ENCODE measurements at places on chromosomes 7 and 10.
A peak's percentile ranks its signal among the peaks of the same experiment; 100 is the strongest.

DNA sequence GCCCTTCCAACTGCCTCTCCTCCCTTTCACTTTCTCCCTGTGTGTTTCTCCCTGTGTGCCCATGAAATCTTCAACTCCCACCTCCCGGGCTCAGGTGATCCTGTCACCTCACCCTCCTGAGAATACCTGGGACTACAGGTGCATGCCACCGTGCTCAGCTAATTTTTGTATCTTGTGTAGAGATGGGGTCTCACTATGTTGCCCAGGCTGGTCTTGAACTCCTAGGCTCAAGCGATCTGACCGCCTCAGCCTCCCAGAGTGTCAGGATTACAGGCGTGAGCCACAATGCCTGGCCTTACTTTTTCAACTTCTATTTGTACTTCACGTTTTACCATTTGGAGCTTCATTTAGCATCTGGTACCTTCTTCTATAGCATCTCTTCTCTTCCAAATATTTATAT, 24.9 kb downstream of the ST8SIA6 start:
- H3K4me3 ChIP-seq: no peak overlapping the region
- H3K27ac ChIP-seq: no peak overlapping the region
- DNase-seq: no peak

DNA sequence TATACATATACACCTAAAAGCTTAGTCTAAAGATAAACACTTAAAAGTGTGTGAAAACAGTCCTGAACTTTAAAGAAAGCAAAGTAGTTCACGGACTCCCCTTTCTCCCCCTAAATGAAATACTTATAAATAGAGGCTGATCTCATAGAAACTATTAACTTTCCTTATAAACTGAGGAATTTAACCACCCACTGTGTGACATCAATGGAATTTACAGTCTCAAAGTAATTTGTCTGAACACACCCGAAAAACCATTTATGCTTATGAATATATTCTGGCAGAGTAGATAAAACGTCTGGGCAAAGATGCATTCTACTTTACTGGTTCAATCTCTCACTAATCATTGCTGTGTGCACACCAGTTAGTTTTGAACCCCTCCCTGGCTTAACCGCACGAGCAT, 181.8 kb upstream of the DGKB start:
- H3K27ac ChIP-seq: no peak overlapping the region
- H3K27me3 ChIP-seq: no peaks in the 10 kb centered on the region
- no peaks in the 10 kb centered on the region for H3K4me1 ChIP-seq
- H3K36me3 ChIP-seq: no peaks in the 10 kb centered on the region
- no peak overlapping the region for H3K4me3 ChIP-seq
- no peak for DNase-seq

DNA sequence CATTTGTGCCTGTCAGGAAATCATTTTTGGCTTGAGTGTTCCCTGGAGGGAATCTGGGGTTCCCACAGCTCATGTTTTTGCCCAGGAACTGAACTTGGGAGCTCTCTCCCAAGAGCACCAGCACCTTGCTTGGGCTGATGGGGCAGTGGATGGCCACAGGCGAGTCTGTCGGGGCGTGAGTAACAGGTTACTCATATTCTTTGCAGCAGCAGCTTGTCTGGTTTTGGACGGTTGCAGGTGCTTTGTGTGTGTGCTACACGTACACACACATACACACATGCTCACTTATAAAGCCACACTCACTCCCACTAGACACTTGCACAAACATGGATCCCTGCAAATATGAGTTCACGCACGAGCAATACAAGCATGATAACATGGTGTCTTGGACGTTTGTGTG, 2.9 kb upstream of the PALD1 start:
- no peaks in the 10 kb centered on the region for H3K36me3 ChIP-seq
- H3K27me3 ChIP-seq: peaks cover 62% of the 10 kb centered on the region
- no peaks in the 10 kb centered on the region for H3K4me1 ChIP-seq
- DNase-seq: no peak

DNA sequence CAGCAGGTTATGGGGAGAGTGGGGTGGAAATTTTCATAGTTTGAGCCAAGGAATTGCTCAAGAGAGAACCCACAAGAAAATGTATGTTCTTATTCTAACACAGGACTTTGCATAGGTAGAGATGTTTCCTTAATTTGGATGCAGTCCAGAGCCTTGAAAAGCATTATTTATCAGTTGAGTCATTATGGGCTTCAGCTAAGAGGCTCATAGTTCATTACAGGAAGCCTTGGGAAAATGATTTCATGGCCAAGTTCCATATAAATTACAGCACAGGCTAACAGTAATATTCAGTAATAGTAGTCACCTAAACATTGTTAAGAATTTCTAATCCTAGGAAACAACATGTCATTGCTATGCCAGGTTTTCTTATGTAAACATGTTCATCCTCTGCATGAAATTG, 131.1 kb upstream of the PTPRZ1 start:
- H3K36me3 ChIP-seq: no peaks in the 10 kb centered on the region
- no peak for DNase-seq
- H3K4me1 ChIP-seq: peaks cover 3% of the 10 kb centered on the region
- H3K27me3 ChIP-seq: no peaks in the 10 kb centered on the region

DNA sequence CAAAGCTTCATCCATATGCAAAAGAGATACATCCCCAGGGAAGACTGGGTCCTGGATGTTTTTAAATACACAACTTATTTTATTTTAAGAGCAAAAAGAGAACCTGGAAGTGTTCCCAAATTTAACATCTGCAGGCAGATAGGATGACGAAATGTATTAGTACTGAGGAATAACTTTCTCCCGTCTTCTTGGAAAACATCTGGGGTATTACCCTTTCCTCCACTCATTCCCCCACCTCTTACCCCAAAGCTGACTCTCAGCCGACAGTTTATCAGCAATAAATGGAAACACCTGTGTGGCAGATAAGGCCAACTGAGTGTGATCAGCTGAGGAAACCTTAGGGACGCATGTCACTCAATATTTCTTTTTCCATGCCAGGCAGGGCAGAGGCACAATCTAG, 435.6 kb upstream of the NPVF start:
- H3K27ac ChIP-seq: no peak overlapping the region
- H3K4me3 ChIP-seq: no peak overlapping the region
- H3K27me3 ChIP-seq: no peaks in the 10 kb centered on the region
- no peaks in the 10 kb centered on the region for H3K36me3 ChIP-seq
- H3K4me1 ChIP-seq: peaks cover 22% of the 10 kb centered on the region

- H3K36me3 ChIP-seq: no peaks in the 10 kb centered on the region
- peaks cover 2% of the 10 kb centered on the region for H3K27me3 ChIP-seq
- H3K4me3 ChIP-seq: no peak overlapping the region
- DNase-seq: no peak
- H3K27ac ChIP-seq: peak overlapping the region; percentile 41
- peaks cover 16% of the 10 kb centered on the region for H3K4me1 ChIP-seq
These were observed 3.6 kb upstream of the STAM start for GRCh38 chr10:17640331-17640816.

GRCh38 chr10:4941540-4942330, 21.5 kb upstream of the AKR1C1 start:
- no peak for DNase-seq
- peaks cover 20% of the 10 kb centered on the region for H3K4me1 ChIP-seq
- H3K27me3 ChIP-seq: no peaks in the 10 kb centered on the region

GRCh38 chr10:5944389-5945189, 32.8 kb downstream of the IL15RA start:
- no peak overlapping the region for H3K4me3 ChIP-seq
- no peaks in the 10 kb centered on the region for H3K36me3 ChIP-seq
- peaks cover 5% of the 10 kb centered on the region for H3K4me1 ChIP-seq

DNA sequence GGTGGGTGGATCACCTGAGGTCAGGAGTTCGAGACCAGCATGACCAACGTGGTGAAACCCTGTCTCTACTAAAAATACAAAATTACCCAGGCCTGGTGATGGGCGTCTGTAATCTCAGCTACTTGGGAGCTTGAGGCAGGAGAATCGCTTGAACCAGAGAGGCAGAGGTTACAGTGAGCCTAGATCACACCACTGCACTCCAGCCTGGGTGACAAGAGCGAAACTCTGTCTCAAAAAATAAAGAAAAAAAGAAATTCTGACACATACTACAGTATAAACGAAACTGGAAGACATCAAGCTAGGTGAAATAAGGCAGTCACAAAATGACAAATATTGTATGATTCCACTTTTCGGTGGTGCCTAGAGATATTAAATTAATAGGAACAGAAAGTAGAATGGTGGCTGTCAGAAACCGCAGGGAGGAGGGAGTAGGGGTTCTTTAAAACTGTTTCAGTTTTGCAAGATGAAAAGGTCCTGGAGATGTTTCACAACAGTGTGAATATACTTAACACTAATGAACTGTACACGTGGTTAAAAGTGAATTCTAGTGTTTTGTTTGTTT, 23.2 kb downstream of the PILRA start:
- DNase-seq: no peak
- peaks cover 2% of the 10 kb centered on the region for H3K4me1 ChIP-seq
- no peak overlapping the region for H3K27ac ChIP-seq
- H3K4me3 ChIP-seq: no peak overlapping the region

DNA sequence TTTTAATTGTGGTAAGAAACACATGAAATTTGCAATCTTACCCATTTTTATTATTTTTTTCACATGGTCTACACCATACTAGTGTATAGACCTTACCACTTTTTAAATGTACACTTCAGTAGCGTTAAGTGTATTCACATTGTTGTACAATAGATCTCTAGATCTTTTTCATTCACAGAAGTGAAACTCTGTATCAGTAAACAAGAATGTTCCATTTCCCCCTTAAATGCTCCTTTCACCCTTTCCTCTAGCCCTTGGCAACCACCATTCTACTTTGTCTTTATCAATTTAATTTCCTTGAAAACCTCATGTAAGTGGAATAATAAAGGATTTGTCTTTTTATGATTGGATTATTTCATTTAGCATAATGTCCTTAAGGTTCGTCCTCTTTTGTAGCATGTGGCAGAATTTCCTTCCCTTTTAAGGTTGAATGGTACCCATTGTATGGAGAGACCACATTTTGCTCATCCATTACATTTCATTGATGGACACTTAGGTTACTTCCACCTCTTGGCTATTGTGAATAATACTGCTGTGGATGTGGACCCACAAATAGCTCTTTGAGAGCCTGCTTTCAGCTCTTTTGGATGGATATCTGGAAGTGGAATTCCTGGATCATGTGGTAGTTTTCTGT, 45.7 kb downstream of the SNX10 start:
- no peak overlapping the region for H3K4me3 ChIP-seq
- H3K27me3 ChIP-seq: no peaks in the 10 kb centered on the region
- no peaks in the 10 kb centered on the region for H3K4me1 ChIP-seq
- no peaks in the 10 kb centered on the region for H3K36me3 ChIP-seq
- H3K27ac ChIP-seq: no peak overlapping the region

DNA sequence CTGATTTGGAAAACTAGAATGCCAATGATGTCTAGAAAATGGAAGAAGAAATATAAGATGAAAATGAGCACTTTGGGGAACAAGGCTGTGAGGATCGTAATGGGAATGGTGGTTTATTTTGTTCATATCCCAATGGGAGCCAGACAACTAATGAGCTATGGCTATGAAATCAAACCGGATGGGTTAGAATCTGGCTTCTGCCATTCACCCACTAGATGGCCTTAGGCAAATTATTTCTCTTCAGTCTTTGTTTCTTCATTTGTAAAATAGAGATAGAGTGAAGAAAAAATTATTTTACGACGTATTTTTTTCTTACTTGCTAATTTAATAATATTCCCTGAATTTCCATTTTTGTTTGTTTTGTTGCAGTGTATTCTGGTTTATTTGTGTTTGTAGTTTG, 572.1 kb upstream of the IGFBP3 start:
- no peaks in the 10 kb centered on the region for H3K27me3 ChIP-seq
- no peak overlapping the region for H3K4me3 ChIP-seq
- H3K27ac ChIP-seq: no peak overlapping the region
- H3K36me3 ChIP-seq: no peaks in the 10 kb centered on the region

- H3K27me3 ChIP-seq: no peaks in the 10 kb centered on the region
- H3K27ac ChIP-seq: no peak overlapping the region
- no peak overlapping the region for H3K4me3 ChIP-seq
- no peaks in the 10 kb centered on the region for H3K36me3 ChIP-seq
These were observed 105.0 kb upstream of the HDAC9 start for GRCh38 chr7:18390535-18390907.

DNA sequence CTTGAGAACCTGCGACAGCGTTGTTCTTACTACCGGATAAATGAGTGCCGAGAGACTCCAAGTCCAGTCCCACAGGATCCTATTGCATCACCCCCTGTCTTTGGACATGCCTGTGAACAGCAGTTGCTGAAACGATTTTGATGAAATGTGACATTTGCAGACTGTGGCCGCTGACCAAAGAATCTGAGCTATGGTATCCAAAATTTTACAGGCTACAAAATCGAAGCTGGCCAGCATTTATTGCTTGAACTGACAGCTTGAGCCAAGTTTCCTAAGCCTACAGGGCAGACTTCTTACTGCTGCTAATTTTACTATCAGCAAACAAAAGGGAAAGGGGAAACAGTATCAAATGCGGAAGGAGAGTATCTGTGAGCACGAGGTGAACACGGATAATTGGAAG, 12.1 kb upstream of the NPVF start:
- H3K4me1 ChIP-seq: peaks cover 7% of the 10 kb centered on the region
- no peak for DNase-seq
- H3K27ac ChIP-seq: no peak overlapping the region
- no peaks in the 10 kb centered on the region for H3K36me3 ChIP-seq

- H3K4me1 ChIP-seq: peaks cover 18% of the 10 kb centered on the region
- H3K36me3 ChIP-seq: no peaks in the 10 kb centered on the region
- H3K4me3 ChIP-seq: no peak overlapping the region
- no peak for DNase-seq
- H3K27me3 ChIP-seq: no peaks in the 10 kb centered on the region
These were observed 354.5 kb downstream of the WDR11 start for GRCh38 chr10:121205625-121206024.

- no peak overlapping the region for H3K27ac ChIP-seq
- peaks cover 11% of the 10 kb centered on the region for H3K4me1 ChIP-seq
- no peak for DNase-seq
- no peaks in the 10 kb centered on the region for H3K27me3 ChIP-seq
- H3K36me3 ChIP-seq: peaks cover 5% of the 10 kb centered on the region
These were observed 19.2 kb downstream of the LCOR start for GRCh38 chr10:96851281-96851680.

DNA sequence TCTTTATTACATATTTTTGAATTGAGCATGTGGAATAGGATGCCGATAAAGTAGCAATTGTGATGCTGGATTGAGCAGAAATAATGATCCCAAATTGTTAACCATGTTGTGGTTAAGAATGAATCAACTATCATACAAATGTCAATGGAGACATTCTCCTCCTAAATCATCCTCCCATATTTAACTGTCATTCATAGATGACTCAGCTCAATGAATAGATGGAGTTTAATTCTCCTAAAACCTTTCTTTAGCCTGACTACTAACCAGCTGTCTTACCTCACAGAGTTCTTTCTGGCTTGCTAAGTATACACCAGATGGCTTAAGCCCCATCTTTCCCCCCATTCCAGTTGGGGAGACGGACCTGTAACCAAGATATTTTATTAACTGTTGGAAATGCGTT, 23.4 kb upstream of the NPS start:
- H3K36me3 ChIP-seq: no peaks in the 10 kb centered on the region
- peaks cover 21% of the 10 kb centered on the region for H3K27me3 ChIP-seq
- H3K4me3 ChIP-seq: no peak overlapping the region
- H3K27ac ChIP-seq: no peak overlapping the region
- H3K4me1 ChIP-seq: no peaks in the 10 kb centered on the region

Data from progenitor cell of endocrine pancreas (in vitro differentiated cells).